ENCODE measurements at places on chromosomes 6 and 20.

GRCh38 chr6:137852346-137852745 lies 14.7 kb upstream of the TNFAIP3 start:
- no peak for DNase-seq

DNA sequence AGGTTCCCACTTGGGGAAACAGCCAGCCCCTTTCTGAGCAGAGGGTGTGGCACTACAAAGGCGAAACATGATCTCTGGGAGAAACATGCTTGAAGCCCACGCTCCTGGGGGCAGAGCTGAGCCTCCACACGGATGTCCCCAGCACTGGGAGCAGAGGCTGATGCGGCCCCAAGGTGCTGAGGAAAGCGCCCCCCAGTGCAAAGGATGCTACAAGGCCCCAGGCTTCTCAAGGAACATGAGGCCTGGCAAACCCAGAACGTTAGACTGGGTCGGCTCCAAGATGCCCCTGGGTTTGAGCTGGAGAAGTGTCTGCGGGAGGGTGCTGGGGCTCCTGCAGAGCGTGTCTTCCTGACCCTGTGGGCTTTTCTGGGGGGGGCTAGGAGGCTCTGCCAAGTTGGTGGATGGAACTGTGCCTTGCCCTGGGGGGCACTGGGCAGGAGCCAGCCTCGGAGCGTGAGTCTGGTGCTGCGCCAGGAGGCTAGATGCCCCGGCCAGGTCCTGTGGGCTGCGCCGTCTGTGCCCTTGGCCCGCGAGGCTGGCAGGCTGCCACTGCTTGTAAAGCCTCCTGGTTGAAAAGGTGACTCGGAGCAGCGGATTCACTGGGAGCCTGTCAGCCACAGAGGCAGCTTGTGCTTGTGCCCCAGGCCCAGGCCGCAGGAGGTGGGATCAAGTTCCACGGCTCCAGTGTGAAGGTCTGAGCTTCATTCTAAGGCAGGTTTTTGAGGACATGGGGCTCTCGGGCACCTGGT lies 8.1 kb downstream of the SYNJ2 start:
- DNase-seq = peak; percentile 50

DNA sequence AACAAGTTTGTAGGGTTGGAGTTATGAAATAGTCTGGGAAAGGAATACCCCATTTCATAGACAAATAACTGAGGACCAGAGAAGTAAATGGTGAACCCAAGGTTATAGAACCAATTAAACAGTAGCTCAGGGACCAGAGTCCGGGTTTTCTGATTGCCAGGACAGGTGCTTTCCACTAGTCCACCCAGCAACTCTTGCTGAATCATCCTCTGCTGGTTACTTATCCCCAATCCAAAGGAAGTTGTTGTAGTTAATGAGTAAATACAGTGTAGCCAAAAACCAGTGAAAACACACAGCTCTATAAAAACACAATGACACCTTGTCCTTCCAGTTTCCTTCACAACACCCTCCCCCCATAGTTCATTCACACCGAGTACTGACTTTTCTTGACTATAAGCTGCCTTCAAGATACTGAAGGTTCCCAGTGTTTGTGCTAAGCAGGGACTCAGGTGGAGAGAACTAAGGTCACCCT lies 766 bp upstream of the TINAG start:
- DNase-seq = peak; percentile 46

DNA sequence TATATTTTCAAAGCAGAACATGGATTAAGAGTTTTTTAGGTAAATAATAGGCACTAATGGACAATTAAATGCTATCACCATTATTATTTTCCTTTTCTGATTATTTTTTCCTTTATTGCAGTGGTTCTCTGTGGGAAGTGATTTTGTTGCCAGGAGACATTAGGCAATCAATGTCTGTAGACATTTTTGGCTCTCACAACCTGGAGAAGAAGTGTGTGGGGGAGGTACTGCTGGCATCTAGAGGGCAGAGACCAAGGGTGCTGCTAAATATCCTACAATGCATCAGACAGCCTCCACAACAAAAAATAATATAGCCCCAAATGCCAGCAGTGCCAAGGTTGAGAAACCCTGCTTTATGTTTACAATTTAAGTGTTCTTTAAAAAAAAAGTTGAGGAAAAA lies 8.3 kb downstream of the IFNGR1 start:
- DNase-seq = no peak

- no peak for DNase-seq
Measured at GRCh38 chr20:58826271-58826670, 24.4 kb downstream of the GNAS-AS1 start.

- no peak for DNase-seq
Measured at GRCh38 chr6:37502703-37503291, 3.1 kb upstream of the CCDC167 start.

GRCh38 chr20:37479925-37480691 lies 40.9 kb upstream of the NNAT start:
- no peak for DNase-seq

DNA sequence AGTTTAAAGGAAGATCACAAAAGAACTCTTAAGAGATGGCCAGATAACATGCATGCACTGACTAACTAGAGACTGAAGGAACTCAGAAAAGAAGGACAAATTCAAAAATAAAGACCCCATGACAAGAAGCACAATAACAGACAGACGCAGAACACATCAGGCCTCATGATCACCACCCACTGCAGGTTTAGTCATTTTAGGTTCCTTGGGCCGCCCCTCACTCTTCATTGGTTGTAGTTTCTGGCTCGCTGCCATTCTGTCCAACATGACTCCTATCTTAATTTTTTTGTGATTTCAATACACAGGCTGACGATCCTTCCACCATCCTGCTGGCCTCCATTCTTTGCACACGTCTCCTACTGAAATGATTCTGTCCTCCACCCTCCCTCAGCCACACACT lies 21.6 kb downstream of the STX7 start:
- no peak for DNase-seq

GRCh38 chr20:46705378-46705729 lies 4.1 kb upstream of the SLC2A10 start:
- no peak for DNase-seq

GRCh38 chr6:55180258-55180657 lies 5.9 kb downstream of the HCRTR2 start:
- DNase-seq = no peak

Data from A549 (cell line).